Fibroblast of villous mesenchyme (primary cell): ENCODE measurements at places on chromosomes 7 and 10. TPM values are rescaled to one million over a fixed set of nuclear protein-coding genes. Genes with fewer than 3 reads are reported as not detected.

MSMB gene
- total RNA-seq, result not detected in 2 replicates

ZNF33B gene
- total RNA-seq, result 6.1 and 7.8 TPM in 2 replicates

NKX1-2 gene
- total RNA-seq, result not detected in 2 replicates

TEX47 gene
- not detected in 2 replicates for total RNA-seq

SUFU gene
- total RNA-seq, result 2.3 and 3.9 TPM in 2 replicates

TSPAN33 gene
- total RNA-seq, result 0.32 and 0.43 TPM in 2 replicates

DPYSL4 gene
- under 0.01 and 0.86 TPM in 2 replicates for total RNA-seq
